Dermis blood vessel endothelial cell (primary cell): ENCODE measurements at places on chromosomes 4 and X. TPM values are rescaled to one million over a fixed set of nuclear protein-coding genes. Genes with fewer than 3 reads are reported as not detected.

GRCh38 chrX:18856645-18856997 lies 127.3 kb downstream of the PHKA2 start:
- no peak for DNase-seq

- no peak for DNase-seq
Measured at GRCh38 chr4:127829014-127829413, 46.9 kb downstream of the HSPA4L start.

Gene GPM6B
- 0.14 and 0.17 TPM in 2 replicates for total RNA-seq

Gene PFKFB1
- total RNA-seq: 0.05 TPM in 1 of 2 replicates, not detected in the other

DNA sequence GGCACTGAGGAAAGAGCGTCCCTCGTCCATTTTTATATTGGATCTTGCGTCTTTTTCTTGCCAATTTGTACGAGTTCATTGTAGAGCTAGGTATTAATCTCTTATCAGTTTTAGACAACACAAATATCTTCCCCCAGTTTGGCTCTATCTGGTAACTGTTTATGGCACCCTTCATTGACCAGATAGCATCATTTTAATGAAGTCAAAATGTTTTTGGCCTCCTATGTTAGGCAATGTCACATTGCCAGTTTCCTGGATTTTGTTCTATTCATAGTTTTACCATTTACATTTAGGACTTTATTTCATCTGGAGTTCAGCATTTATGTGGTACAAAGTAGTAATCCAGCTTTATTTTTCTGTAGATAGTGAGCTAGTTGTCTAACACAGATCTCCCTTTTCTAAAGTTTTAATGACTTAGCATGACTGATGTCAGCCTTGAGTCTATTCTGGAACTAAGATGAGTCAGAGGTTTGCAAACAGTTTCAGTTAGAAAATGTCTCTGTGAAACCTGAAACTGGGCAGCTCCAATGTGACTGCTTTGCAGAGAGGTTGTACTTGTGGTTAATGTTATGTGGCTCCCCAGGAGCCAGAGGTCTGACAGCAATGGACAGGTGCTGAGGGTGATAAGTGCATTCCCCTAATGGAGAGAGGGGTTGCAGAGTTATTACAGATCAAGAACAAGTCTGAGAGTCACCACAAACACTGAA lies 5.3 kb upstream of the STBD1 start:
- DNase-seq: no peak

- no peak for DNase-seq
Measured at GRCh38 chr4:176818531-176818930, 25.8 kb upstream of the VEGFC start.
